NCI-H510A (cell line): ENCODE measurements at places on chromosomes 3 and 15.

DNA sequence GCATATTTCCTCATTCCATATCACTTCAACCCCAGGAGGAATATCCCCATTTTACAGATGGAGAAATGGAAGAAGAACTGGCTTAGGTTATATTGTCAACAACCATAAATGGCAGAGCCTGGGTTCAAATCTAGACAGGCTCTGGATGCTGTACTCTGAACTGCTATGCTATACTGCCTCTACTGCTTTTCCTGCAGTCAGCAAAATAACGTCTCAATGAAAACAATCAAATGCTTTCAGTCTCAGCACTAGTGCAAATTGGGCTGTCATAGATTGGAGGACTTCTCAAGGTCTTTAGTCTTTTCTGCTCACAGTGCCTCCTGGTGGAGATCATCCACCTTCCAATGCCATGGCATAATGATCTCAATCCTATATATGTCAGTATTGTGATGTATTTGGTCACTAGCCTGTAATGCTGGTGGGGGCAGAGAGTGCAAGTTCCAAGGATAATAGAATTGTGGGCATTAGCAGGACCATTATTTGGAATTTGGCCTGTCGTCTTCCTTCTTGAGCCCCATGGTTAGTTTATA lies 285.0 kb downstream of the CLSTN2 start:
- DNase-seq = no peak

GRCh38 chr15:53835309-53835708 lies 75.8 kb upstream of the WDR72 start:
- no peak for DNase-seq

DNA sequence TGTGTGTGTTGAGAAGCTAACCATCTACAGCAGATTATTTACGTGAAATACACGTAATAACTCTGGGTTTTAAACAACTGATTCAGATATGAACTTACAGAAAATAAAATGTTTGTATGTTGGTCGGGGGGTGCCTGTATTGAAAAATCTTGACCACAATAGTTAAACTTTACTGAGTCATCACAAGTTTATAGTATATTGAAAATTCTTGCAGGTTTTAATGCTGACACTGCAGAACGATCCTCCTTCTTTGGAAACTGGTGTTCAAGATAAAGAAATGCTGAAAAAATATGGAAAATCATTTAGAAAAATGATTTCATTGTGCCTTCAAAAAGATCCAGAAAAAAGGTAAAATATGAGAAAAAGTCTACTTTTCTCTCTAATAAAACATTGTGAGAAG lies 41.3 kb upstream of the SLC22A13 start:
- DNase-seq = no peak

DNA sequence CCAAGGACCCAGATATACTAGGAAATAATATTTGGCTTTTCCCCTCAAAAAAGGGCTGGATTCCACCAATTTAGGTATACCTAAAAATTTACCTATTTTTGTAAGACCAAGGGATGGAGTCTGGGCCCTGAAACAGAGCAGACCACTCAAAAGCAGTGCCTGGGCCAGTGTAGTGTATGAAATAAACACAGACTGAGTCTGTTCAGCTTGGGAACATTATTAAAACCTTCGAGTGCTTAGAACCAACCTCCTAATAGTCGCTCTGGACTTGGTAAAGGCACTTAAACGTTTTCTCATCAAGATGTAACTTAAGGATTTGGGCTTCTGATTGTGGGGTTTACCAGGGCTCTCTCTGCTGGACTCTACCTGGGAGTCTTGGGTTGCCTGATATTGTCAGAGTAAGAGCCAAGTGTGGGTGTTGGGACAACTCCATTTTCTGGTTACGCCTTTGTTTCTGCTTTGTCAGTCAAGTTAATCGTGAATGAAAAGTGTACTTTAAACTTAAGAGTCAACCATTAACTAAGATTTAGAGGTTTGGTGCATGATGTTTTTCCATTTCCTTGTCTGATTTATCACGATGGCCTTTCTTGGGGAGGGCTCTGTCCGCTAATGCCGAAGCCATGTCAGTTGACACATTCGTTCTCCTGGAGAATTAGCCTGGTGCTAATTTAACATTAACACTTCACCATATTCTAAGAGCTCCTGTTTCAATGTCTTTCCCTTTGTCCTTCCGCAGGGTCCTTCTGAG lies 221.0 kb upstream of the TPM1 start:
- DNase-seq = no peak

DNA sequence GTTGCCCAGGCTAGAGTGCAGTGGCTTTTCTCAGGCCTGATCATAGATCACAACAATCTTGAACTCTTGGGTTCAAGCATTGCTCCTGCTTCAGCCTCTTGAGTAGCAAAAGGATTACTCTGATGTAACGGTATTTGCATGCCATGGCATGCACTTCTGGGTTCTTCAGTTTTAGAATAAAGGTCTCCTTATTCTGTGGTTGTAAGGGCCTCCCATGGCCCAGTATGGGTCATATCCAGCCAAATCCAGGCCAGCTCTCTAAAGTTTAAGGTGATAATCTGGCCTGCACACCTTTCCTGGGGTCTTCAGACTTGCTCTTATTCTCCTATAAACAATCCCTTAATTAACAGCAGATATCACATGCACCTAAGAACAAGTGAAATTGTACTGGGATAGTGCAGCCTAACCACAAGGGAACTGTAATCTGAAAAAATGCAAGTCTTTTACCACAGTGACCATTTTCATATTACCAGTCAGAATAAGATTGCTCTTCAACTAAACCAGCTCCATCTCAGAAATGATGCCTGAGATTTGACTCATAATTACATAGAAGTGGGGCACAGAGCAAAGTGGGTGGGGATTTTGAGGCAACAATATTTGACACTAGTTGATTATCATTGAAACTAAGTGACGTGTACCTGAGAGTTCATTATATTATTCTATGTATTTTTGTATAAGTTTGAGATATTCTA lies 25.4 kb downstream of the COMMD2 start:
- DNase-seq = no peak

GRCh38 chr3:190860521-190860920 lies 2.0 kb downstream of the GMNC start:
- DNase-seq = no peak

DNA sequence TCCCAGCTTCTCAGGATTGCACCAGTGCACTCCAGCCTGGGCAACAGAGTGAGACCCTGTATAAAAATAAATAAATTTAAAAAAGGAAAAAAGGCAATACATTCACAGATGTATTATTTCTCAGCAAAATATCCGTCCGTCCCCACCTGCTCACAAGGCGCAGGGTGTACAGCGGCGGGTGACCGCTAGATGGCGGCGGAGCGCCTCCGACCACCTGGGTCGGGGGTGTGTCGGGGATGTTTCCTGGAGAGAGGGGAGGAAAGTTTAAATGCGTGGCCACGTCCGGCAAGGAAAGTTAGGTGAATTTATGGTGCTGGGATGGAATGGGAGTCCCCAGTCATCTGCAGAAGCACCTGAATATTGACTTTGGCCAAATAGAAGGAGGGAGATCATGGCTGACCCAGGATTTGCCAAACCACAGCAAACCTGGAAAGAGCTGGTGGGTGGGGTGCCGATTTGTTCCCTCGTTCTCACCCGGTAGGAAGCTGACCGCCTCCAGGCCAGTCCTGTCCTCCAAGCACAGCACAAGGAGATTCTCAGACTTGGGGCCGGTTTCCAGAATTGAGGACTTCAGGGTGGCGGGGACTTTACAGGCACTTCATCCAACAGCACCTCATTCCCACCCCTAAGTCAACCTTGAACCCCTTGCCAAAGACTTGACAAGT lies 88.3 kb downstream of the TMEM266 start:
- no peak for DNase-seq

- no peak for DNase-seq
These were observed 2.4 kb downstream of the DUOX2 start for GRCh38 chr15:45111390-45112142.
